ENCODE measurements at places on chromosomes 11 and 22.

DNA sequence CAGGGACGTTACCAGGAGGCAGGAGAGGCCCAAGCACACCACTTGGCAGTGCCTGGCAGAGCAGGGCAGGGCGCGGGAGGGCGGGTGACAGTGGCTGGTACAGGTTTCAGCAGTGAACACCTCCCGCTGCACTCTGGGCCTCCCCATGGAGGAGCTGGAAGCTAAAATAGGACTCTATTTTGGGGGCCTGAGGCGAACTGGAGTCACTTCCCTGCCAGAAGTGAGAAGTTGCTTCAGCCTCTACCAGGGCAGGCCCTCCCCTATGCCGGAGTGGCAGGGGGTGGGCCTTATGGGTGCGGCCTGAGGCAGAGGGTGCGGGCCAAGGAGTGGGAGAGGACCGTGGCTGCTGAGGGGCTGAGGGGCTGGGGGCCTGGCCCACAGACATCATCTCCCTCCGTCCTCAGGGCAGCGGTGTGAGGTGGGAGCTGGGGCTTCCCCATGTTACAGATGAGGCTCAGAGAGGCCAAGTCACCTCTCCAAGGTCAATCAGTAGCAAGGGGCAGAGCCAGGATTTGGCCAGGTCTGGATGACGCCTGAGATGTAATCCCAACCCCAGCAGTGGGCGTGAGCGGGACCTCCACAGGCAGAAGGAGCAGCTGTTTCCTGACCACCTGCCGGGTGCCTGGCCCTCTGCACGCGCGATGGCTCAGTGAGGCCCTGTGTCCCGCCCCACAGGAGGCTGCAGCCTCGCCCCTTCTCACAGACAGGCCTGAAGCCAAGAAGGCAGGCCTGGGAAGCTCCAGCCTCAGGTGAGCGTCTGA lies 39.3 kb downstream of the KCNJ4 start:
- DNase-seq = no peak

DNA sequence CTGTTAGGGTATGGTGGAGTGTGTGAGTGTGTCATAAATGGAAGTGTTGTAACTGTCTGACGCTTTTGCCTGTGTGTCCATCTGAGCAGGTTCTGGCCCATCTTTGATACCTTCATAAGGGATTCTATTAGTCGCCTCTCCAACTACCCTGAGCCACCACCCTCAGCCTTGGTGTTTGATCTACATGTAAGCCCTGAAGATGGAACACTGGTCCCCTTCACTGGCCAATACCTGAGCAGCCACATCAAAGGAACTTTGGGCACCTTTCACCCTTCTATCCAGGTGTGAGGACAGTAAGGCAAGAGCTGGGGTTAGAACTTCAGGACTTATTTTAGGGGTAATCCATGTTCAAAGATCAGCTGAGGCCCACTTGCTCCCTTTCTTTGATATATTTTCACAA lies 51.0 kb downstream of the DNHD1 start:
- DNase-seq = no peak

DNA sequence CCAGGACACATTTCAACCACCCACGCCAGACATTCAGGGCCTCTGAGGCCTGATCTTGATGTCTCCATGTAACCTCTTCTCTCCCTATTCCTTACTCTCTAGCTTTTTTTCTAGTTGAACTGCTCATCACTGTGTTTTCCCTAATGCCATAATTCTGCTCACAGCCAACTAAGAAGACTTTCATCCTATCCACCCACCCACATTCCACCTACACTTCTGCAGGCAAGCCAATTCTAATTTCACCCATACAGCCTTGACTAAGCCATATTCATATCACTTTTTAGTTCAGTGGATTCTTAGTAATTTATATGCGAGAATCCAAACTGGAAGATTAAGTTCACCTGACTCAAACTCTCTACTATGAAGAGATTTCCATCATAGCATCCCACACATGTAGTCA lies 394.4 kb downstream of the INSC start:
- DNase-seq = no peak

- DNase-seq = no peak
These were observed 52.2 kb downstream of the JAM3 start for GRCh38 chr11:134120921-134121526.

- DNase-seq = no peak
These were observed 14.1 kb upstream of the TMA7B start for GRCh38 chr22:39946126-39946502.

DNA sequence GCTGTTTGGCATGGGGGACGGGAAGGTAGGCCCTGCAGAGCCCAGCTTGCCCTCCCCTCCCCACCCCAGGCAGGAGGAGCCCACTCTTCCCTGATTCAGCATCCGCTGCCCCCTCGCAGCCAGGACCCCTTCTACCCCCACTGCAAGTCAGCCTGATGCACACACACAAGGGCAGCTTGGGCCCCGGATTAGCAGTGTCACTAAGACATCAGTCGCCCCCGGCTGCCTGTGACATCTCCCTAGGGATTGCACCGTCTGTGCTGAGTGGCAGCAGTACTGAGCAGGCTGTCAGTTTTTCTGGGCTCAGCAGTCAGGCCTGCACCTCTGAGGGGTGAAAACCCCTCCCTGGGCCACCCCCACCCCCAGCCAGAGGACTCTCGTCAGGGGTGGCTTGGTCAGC lies 30.4 kb upstream of the SYT7 start:
- no peak for DNase-seq

DNA sequence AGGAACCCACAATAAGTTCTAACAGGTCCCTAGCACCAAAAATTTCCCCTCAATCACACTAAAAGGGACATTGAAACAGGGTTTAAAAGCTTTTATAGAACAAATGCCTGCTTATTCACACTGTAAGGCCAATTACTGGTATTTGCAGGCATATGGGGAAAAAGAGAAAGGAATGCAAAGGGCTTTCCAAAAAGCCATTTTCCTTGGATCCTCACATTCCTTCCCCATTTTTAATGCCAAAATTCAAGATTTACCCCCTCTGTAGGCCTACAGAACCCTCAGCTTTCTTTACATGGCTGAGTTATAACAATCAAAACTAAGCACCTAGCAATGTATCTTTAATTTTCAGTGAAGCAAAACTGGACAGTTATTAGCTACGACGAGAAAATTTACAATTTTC lies 102.0 kb downstream of the SBF2 start:
- DNase-seq = no peak

GRCh38 chr22:44359496-44360110 lies 46.9 kb upstream of the SHISAL1 start:
- DNase-seq = no peak

- DNase-seq = no peak
These were observed 36.0 kb downstream of the GLB1L2 start for GRCh38 chr11:134367781-134368180.

DNA sequence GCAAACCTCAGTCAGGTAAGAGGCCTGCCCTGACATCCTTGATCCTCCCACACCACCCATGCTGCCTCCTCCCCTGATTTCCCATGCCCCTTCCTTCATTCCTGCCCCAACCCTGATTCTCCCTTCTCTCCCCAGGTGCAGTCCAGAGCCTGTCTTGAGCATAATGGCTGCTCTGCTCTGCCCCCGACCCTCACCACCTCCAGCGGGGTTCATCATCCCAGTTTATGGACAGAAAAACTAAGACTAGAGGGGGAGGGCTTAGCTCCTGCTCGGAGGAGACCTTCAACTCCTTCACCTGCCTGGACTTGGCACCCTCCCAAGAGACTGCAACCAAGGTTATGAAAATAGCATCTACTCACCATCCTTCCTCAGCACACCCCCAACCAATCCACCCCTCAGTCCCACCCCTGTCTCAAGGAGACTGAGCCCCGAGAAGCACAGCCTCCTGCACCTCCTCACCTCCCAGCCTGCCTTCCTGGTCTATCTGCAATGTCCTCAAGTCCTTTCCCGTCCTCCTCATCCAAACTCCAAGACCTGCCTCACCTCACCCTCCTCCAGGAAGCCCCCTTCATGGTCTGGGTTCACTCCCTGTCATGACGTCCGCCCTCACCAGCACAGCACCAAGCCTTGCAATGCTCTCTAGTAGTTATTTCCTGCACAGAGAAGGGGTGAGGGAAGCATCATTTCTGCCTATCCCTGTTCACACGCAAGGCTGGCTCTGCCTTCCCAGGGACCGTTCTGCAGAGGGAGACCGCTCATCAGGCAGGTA lies 103.1 kb downstream of the PDE2A start:
- no peak for DNase-seq

GRCh38 chr22:27668828-27669797 lies 132.4 kb downstream of the MN1 start:
- DNase-seq = peak; percentile 98

DNA sequence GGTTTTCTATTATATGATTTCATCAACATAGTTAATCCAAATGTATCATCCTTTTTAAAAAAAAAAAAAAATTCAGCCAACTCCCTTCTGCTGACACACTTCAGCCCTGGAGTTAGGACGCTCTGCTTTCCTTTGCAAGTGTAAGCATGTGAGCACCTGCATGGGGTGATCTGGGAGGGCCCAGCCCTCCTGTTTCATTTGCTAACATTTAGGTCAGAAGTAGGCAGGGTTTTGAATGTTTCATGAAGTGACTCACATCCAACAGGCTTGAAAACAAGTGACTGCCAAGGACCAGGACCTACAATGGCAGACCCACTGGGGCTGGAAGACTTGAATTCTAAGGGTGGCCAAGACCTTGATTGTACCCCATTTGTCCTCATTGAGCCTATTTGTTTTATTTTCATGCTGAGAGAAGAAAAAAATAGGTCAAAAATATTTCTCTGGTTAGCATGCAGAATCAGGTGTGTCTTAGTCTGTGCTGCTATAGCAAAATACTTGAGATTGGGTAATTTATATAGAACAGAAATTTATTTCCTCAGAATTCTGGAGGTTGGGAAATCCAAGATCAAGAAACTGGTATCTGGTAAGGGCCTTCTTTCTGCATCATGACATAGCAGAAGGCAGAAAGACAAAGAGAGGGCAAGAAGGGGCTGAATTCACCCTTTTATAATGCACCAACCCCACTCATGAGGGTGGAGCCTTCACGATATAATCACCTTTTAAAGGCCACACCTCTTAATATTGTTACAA lies 137.6 kb downstream of the CD44 start:
- no peak for DNase-seq

- no peak for DNase-seq
These were observed 23.2 kb downstream of the MFNG start for GRCh38 chr22:37462983-37463382.

All from CMK (cell line).